ENCODE measurements at places on chromosomes 12 and 14.

- no peak for DNase-seq
Measured at GRCh38 chr12:68630598-68630997, 19.9 kb downstream of the RAP1B start.

GRCh38 chr12:57727758-57728395 lies 10.7 kb downstream of the AGAP2 start:
- DNase-seq, result no peak

DNA sequence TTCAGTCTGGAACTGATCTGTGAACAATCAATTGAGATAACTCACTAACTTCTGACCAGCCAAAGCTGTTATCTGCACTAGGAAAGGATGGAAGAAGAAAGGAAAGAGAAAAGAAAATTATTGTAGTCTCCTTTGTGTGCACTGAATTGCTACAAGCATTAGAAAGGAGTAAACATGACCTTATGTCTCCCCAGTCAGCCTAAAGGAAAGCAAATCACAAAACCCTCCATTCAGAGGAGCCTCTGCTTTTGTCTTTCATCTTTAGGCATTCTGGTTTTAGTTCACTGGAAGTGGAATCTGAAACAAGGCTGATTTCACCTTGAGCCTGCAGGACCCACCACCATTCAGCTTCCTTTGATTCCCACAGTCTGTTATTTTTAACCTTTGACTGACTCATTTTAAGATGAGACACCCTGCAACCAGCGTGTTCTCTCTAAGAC lies 26.0 kb downstream of the TBX3 start:
- no peak for DNase-seq

DNA sequence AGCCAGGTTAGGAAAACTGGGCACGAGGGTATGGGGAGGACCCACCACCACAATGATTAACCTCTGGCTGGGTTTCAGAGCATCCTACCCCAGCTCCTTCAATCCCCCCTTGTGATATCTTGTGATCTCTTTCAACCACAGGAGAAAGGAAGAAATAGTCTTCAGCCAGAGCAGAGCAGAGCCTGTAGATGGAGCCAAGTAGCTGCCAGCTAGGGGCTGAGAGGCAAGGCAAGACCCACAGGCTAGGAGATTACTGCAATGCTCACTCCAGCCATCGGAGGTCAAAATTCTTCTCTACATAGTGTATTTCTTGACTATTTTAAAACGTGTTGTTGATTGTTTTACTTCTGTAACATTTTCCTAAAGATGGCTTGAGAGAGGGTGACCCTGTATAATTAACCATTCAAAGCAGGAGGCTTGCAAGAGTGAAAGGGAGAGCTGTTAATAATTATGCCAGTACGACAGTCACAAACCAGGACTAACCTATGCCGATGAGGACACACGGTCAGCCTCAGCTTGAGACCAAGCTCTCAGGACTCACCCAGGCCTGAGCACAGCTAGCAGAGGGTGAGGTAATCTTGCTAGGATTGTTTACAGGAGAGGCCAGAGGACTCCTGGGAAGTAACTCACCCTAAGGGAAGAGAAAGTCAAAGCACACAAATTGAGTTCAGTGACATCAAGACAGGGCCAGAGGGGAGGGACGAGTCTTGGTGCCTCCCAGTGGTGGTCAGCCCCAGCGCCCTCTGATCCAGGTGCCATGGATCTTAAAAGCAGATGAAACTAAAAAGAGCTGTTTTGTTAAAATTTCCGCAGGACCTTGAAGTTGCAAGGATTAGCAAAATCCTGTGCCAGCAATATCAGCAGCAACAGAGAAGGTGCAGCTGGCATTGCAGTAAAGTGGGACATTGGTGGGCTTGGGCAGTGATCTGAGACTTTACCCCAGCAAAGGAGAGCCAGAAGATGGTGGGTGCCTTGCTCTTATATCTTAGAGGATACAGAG lies 29.8 kb upstream of the CDKN3 start:
- no peak for DNase-seq

GRCh38 chr14:69152902-69153151 lies at the start of gene DCAF5:
DCAF5 (minus strand) TSS chr14:69153119; CDS start chr14:69152978, 141 bp downstream.
- peak; percentile 81 for DNase-seq

GRCh38 chr14:92507174-92507768 lies 6.3 kb upstream of the RIN3 start:
- DNase-seq, result no peak

DNA sequence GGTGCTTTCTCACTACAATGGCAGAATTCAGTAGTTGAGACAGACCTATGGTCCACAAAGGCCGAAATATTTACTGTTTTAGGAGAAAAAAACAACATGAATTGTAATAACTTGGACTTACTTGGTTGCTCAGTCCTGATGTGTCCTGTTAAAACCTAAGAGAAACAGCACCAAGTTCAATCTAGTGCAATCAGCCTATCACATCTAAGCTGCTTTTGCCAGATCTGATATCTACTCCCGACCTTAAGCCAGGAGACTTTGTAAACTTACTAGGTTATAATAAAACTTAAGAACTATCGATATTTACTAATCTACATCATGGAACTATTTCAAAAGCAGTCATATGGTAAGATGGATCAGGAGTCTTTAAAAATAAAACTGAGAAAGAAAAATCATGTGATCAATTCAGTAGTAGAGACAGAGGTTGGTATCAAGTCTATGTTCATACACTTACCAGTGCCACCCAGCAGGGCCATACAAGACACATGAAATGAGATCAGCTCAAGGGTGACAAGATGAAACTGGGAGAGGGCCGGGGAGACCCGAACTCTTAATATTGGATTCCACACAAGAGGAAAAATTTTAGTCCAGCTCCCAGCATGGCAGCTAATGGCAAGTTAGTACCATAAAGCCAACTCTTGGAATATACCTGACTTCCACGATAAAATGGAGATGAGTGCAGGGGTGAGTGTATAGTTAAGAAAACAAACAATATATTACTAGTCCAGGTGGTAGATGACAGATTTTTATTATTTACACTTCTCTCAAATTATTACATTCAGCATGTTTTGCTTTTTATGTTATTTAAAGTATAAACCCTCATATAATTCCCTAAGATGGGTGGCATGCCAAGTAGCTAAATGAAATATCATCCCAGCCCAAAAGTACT lies 27.5 kb downstream of the NUDT4 start:
- no peak for DNase-seq

DNA sequence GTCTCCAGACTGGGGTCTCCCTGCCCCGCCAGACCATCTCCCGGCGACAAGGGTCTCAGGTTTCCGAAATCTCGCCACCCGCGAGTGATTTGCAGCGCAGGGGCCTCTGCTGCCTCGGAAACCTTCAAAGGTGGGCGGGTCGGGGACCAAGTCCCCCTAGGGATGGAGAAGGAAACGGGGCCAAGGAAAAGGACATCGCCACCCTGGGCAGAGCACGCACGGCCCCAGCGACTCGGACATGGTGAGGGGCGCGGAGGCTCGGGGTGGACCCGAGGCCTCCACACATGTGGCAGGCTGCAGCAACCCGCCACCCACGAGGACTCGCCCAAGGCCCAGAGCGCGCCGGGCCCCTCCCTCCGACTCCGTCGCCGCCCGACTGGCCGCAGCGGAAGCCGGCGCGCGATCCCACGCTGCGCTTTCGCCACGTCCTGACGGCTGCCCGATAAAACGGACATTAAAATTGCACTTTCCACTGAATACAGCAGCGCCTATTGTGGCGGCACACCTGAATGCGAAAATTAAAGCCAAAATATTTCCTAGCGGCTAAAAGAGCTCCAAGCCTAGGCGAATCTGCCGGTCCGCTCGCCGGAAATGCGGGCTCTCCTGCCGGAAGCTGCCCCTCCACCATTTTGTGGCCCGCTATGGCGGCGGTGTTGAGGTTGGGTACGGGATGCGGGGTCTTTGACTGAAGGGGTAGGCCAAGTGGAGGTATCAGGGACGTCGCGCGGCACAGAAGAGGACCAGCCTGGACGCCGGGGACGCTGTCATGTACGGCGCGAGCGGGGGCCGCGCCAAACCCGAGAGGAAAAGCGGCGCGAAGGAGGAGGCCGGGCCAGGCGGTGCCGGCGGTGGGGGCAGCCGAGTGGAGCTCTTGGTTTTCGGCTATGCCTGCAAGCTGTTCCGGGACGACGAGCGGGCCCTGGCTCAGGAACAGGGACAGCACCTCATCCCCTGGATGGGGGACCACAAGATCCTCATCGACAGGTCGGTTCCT lies at the start of gene SFSWAP:
Gene SFSWAP, plus strand, starts transcription at position 627 of the 994 bp plus-strand sequence. Its CDS starts 140 bp downstream, at position 767.
- peak; percentile 59 for DNase-seq

GRCh38 chr12:100151769-100152168 lies 9.1 kb upstream of the BLTP3B start:
- no peak for DNase-seq

DNA sequence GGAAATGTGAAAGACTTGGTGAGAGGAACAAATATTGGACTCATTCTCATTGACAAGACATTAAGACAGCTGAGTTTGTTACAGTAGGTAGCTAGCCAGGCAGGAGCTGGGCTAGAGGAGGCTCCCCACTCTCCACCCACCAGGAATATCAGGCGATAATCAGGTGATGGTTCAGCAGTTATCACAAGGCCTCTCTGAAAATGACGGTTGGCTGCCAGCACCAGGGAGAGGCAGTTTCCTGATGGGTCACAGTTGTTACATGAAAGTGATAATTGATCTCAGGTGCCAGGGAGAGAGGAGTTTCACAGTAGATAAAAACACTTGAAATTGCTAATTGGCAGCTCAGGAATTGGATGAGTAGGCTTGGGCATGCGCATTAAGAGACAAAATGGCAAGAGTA lies 116.5 kb downstream of the TMTC2 start:
- DNase-seq, result no peak

GRCh38 chr14:100615736-100616695 lies 28.8 kb upstream of the BEGAIN start:
- DNase-seq, result no peak

- DNase-seq, result peak; percentile 78
Measured at GRCh38 chr14:56117765-56118610, at the start of gene PELI2. PELI2 (plus strand) TSS chr14:56118411; CDS start chr14:56118661, 250 bp downstream.

GRCh38 chr14:104889375-104889757 lies 24.3 kb downstream of the CEP170B start:
- no peak for DNase-seq

- no peak for DNase-seq
Measured at GRCh38 chr12:42568952-42569915, 20.3 kb downstream of the PRICKLE1 start.

- no peak for DNase-seq
Measured at GRCh38 chr14:37816135-37816534, 220.7 kb downstream of the TTC6 start.

DNA sequence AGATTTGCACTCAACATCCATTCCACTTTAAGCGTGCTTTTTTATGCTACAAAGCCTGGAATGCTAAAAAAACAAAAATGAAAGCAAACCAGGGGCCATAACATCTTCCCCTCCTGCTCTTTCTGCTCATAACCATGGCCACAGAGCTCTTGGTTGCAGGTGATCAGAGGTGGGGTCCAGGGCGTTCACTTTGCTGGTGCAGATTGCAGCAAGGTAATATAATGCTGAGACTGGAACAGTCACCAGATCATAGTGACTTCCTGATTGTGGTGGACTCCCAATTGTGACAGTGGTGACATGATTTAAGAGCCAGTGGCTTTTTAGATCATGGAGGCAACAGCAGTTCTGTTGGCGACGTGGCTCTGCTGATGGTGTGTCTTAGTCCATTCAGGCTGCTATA lies 115.0 kb upstream of the CPM start:
- no peak for DNase-seq

GRCh38 chr14:44029933-44030332 lies 477.1 kb downstream of the FSCB start:
- DNase-seq, result no peak

DNA sequence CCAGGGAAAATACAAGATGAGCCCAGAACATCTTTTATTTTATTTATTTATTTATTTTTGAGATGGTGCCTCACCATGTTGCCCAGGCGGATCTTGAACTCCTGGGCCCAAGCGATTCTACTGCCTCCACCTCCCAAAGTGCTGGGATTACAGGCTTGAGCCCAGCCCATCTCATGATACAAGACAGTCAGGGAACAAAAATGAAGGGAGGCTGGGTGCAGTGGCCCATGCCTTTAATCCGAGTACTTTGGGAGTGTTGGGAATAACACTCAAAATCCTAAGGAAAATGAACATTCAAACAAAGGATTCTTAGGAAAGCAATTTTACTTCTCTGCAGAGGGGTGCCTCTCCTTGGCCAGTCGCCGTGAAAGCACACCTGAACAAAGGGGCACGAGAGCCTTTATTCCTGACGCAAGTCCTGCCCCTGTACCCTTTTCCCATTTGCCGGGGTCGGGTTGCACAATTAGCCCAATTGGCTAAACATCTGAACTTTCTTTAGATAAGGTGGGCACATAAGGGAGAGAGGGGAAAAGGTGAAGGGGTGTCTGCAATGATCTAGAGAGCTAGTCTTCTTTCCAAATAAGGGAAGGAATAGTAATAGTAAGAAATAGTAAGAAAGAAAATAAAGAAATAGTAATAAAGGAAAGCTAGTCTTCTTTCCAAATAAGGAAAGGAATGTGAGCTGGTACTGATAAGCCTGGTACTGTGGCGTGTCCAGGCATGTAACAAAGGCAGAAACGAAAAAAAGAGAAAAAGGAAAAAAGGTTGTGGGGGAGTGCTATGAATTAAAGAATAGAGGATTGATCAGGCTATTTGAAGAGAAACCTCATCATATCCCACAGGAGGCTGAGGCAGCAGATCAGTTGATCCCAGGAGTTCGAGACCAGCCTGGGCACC lies 13.4 kb downstream of the NCAPD2 start:
- no peak for DNase-seq

- DNase-seq, result no peak
Measured at GRCh38 chr14:92421751-92422150, 91.8 kb upstream of the RIN3 start.

DNA sequence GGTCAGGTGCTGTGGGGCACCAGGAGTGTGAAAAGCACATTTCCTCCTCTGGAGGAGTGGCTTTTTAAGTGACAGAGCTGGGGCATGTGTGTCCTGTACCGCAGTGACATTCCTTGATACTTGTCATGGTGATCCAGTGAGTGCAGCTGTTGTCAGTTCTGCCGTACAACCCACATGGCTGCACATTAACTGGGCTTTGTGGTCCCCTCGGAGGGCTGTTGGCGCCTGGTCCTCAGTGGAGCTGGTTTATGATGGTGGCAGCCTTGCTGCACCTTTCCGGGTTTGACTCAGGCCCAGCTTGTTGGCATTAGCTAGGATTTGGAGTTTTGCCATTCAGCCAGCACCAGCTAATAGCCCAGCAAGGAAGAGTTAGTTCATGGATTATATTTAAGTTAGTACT lies 77.0 kb downstream of the SLC25A47 start:
- no peak for DNase-seq
